Naive thymus-derived CD4-positive, alpha-beta T cell (primary cell): ENCODE measurements at places on chromosomes 13 and 19.

- no peak for DNase-seq
- no peaks in the 10 kb centered on the region for H3K36me3 ChIP-seq
- no peaks in the 10 kb centered on the region for H3K4me1 ChIP-seq
These were observed 238.2 kb downstream of the B3GLCT start for GRCh38 chr13:31437975-31438374.

DNA sequence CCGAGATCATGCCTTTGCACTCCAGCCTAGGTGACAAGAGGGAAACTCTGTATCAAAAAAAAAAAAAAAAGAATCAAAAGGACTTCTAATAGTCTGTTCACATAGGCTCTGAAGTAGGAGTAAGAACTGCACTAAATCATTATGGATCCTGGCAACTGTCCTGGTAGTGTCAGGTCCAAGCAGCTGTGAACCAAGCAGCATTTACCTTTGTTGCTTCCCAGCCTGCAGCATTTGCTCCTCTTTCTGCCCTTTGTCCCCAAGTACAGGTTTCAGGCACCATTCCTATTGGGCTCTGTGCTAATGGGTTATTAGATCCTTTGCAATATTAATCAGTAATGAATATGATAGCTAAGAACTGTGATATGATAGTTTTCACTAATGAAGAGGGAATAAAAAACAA lies 77.4 kb upstream of the NBEA start:
- no peak overlapping the region for H3K4me3 ChIP-seq
- H3K4me1 ChIP-seq, result no peaks in the 10 kb centered on the region
- no peaks in the 10 kb centered on the region for H3K27me3 ChIP-seq
- H3K27ac ChIP-seq, result no peak overlapping the region
- no peak for DNase-seq

DNA sequence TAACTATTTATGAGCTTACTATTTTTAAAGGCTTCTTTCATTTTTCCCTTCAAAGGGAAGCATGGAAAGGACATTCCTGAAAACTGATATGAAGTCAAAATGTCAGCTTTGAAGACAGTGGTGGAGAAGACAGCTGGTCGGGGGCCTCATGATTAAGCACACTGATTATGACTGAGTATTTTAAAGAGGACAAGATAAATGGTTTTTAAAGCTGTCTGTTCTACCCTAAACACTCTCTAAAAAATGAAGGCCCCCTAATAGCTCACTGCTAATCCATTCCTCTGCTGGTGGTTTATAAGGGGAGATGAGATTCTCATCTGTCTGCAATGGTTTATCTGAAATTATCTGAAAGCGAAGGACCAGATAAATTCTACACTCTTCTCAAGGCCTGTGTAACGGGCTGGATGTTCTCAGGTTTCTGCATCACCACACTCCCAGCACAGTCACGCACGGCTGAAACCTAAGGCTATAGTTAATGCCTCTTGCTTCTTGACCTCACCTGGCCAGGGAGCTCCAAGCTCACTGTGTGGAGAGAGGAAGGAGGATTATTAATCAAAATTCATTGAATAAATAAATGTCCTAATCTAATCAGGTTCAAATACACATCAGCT lies 86.9 kb upstream of the DOCK9 start:
- no peak overlapping the region for H3K27ac ChIP-seq
- H3K4me3 ChIP-seq, result peak overlapping the region; percentile 23
- H3K27me3 ChIP-seq, result no peaks in the 10 kb centered on the region
- DNase-seq, result no peak
- peaks cover 14% of the 10 kb centered on the region for H3K4me1 ChIP-seq

- H3K27ac ChIP-seq, result no peak overlapping the region
- H3K36me3 ChIP-seq, result no peaks in the 10 kb centered on the region
- no peak overlapping the region for H3K4me3 ChIP-seq
- no peak for DNase-seq
- no peaks in the 10 kb centered on the region for H3K27me3 ChIP-seq
These were observed 27.0 kb downstream of the ARID3A start for GRCh38 chr19:952680-953444.

- H3K36me3 ChIP-seq, result no peaks in the 10 kb centered on the region
- no peak overlapping the region for H3K4me3 ChIP-seq
- H3K27ac ChIP-seq, result no peak overlapping the region
- DNase-seq, result no peak
These were observed 3.0 kb upstream of the NCCRP1 start for GRCh38 chr19:39193803-39194202.

GRCh38 chr19:42122691-42123607 lies 9.3 kb downstream of the POU2F2 start:
- peak overlapping the region; percentile 44 for H3K4me3 ChIP-seq
- no peaks in the 10 kb centered on the region for H3K36me3 ChIP-seq
- H3K27me3 ChIP-seq, result no peaks in the 10 kb centered on the region
- peak; percentile 31 for DNase-seq
- H3K27ac ChIP-seq, result peak overlapping the region; percentile 77

- DNase-seq, result no peak
- no peak overlapping the region for H3K4me3 ChIP-seq
- H3K36me3 ChIP-seq, result no peaks in the 10 kb centered on the region
- H3K27ac ChIP-seq, result no peak overlapping the region
- no peaks in the 10 kb centered on the region for H3K4me1 ChIP-seq
- H3K27me3 ChIP-seq, result no peaks in the 10 kb centered on the region
These were observed 43.9 kb upstream of the PEG3 start for GRCh38 chr19:56884441-56884840.

DNA sequence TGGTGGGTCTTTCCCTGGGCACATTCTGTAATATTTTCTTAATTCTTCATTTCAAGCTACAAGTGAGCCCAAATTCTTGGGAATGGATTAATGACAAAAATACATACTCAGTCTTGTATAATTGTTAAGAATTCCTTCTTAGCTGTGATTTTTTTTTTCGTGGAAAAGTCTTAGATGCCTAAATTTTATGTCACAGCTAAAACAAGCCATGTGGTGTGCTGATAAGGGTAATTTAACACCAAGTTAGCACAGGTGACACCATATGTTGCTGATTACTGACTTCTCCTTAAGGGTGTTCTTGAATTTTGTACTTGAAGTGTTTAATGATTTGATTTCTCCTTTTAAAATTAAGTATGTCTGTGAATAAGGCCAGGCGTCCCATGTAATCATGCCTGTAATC lies 29.3 kb downstream of the WDFY2 start:
- H3K4me1 ChIP-seq, result peaks cover 3% of the 10 kb centered on the region
- DNase-seq, result no peak
- no peaks in the 10 kb centered on the region for H3K36me3 ChIP-seq
- H3K27me3 ChIP-seq, result no peaks in the 10 kb centered on the region
